ENCODE measurements at places on chromosomes 12 and 14. TPM values are rescaled to one million over a fixed set of nuclear protein-coding genes. Genes with fewer than 3 reads are reported as not detected.

The DPY19L2 gene
- 3.2 TPM for total RNA-seq

The DHRS1 gene
- 100 TPM for total RNA-seq

The C12orf56 gene
- total RNA-seq: not detected

The C3AR1 gene
- total RNA-seq: 2.0 TPM

The EDDM3A gene
- not detected for total RNA-seq

The RDH16 gene
- total RNA-seq: 5.6 TPM

Data from ascending aorta (tissue), 2 donors.